ENCODE measurements at places on chromosomes 2 and 18. TPM values are rescaled to one million over a fixed set of nuclear protein-coding genes. Genes with fewer than 3 reads are reported as not detected.

The PTGR3 gene
- total RNA-seq, result 21.1 TPM

The SF3B1 gene
- total RNA-seq, result 239 TPM

The KCNG3 gene
- total RNA-seq, result 0.27 TPM

The EPB41L3 gene
- total RNA-seq, result 886 TPM

The HOXD11 gene
- not detected for total RNA-seq

The PROC gene
- not detected for total RNA-seq

The PROKR1 gene
- 0.04 TPM for total RNA-seq

The SP110 gene
- total RNA-seq, result 0.35 TPM

The FAM161A gene
- 3.3 TPM for total RNA-seq

The MOGAT1 gene
- not detected for total RNA-seq

The ARL4C gene
- total RNA-seq, result 7.0 TPM

The SERPINB2 gene
- not detected for total RNA-seq

The ZRANB3 gene
- 8.8 TPM for total RNA-seq

The ADRA2B gene
- total RNA-seq, result 61.8 TPM

The ACTG2 gene
- 0.42 TPM for total RNA-seq

GRCh38 chr2:25174192-25174861 lies 5.9 kb upstream of the POMC start:
- H3K4me1 ChIP-seq, result no peaks in the 10 kb centered on the region
- H3K27me3 ChIP-seq, result peaks cover 44% of the 10 kb centered on the region
- H3K4me3 ChIP-seq, result no peak overlapping the region
- no peak overlapping the region for H3K27ac ChIP-seq

GRCh38 chr2:18900691-18901141 lies 311.3 kb upstream of the NT5C1B start:
- peak; percentile 21 for DNase-seq
- H3K4me3 ChIP-seq, result no peak overlapping the region
- H3K27me3 ChIP-seq, result no peaks in the 10 kb centered on the region
- peaks cover 8% of the 10 kb centered on the region for H3K4me1 ChIP-seq
- H3K27ac ChIP-seq, result no peak overlapping the region
- H3K36me3 ChIP-seq, result no peaks in the 10 kb centered on the region

- no peak overlapping the region for H3K27ac ChIP-seq
- no peaks in the 10 kb centered on the region for H3K36me3 ChIP-seq
- no peak for DNase-seq
- peaks cover 45% of the 10 kb centered on the region for H3K4me1 ChIP-seq
Observed at GRCh38 chr2:71705171-71705960, 252.0 kb downstream of the DYSF start.

DNA sequence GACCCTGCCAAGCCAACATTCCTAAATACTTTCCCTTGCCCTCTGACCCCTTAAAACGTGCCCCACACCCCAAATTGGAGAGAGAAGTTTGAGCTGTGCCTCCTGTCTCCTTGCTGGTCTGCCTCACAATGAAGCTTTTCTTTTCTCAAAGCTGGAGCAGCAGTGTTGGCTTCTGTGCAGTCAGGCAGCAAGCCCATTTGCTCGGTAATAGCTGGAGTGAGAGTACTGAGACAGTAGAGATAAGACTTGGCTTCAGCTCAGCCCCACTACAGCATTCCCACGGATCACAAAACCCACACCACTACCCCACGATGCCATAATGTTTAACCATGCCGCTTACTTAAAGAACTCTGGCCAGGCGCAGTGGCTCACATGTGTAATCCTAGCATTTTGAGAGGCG lies 73.0 kb downstream of the NCAPH start:
- no peaks in the 10 kb centered on the region for H3K36me3 ChIP-seq
- no peaks in the 10 kb centered on the region for H3K27me3 ChIP-seq
- no peak overlapping the region for H3K4me3 ChIP-seq
- no peak overlapping the region for H3K27ac ChIP-seq

GRCh38 chr2:29074411-29074810 lies at the start of gene PCARE:
PCARE (minus strand) TSS chr2:29074523; CDS start chr2:29074261, 262 bp downstream.
- H3K4me3 ChIP-seq, result no peak within 1 kb of the TSS
- peak within 1 kb of the TSS; percentile 77 for H3K27ac ChIP-seq
- H3K36me3 ChIP-seq, result no peaks in the 10 kb centered on the region
- DNase-seq, result no peak

- H3K27ac ChIP-seq, result peak overlapping the region; percentile 19
- H3K27me3 ChIP-seq, result no peaks in the 10 kb centered on the region
- peak; percentile 37 for DNase-seq
- H3K36me3 ChIP-seq, result peaks cover 26% of the 10 kb centered on the region
- H3K4me1 ChIP-seq, result peaks cover 3% of the 10 kb centered on the region
Observed at GRCh38 chr2:218658671-218659257, 659 bp downstream of the ZNF142 start.

DNA sequence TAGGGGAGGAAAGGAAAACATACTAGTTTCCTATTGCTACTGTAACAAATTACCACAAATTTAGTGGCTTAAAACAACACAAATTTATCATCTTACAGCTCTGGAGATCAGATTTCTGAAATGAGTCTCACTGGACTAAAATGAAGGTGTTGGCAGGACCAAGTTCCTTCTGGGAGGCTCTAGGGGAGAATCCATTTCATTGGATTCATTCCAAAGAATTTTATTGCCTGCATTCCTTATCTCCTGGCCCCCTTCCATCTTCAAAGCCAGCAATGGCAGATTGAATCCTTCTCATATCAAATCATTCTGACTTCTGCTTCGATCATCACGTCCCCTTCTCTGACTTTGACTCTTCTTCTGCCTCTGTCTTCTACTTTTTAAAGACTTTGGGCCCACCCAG lies 250.9 kb downstream of the IRS1 start:
- no peaks in the 10 kb centered on the region for H3K4me1 ChIP-seq
- no peaks in the 10 kb centered on the region for H3K36me3 ChIP-seq
- H3K27me3 ChIP-seq, result no peaks in the 10 kb centered on the region

GRCh38 chr18:33161131-33161530 lies 279.4 kb downstream of the CCDC178 start:
- H3K4me3 ChIP-seq, result no peak overlapping the region
- no peak overlapping the region for H3K27ac ChIP-seq
- peaks cover 17% of the 10 kb centered on the region for H3K4me1 ChIP-seq
- no peaks in the 10 kb centered on the region for H3K27me3 ChIP-seq
- H3K36me3 ChIP-seq, result no peaks in the 10 kb centered on the region
- DNase-seq, result no peak

GRCh38 chr2:128503399-128504245 lies 185.0 kb upstream of the HS6ST1 start:
- no peaks in the 10 kb centered on the region for H3K36me3 ChIP-seq
- H3K27me3 ChIP-seq, result no peaks in the 10 kb centered on the region
- peaks cover 27% of the 10 kb centered on the region for H3K4me1 ChIP-seq
- H3K4me3 ChIP-seq, result no peak overlapping the region

DNA sequence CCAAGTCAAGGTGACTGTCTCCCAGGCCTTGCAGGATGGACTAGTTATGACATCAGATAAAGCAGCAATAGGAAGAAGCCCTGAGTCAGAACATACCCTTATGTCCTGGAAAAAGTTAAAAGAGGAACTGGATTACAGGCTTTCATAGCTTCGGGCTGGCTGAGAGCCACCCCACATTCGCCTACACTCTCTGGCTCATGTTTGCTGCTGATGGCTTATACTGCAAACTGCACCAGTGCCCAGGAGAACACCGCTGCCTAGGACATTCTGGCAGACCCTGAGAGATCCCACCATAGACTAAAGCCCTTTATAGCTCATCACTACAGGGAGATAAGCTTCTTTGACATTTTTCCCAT lies 20.3 kb downstream of the SLC8A1 start:
- H3K4me1 ChIP-seq, result peaks cover 24% of the 10 kb centered on the region
- H3K4me3 ChIP-seq, result no peak overlapping the region
- H3K36me3 ChIP-seq, result peaks cover 29% of the 10 kb centered on the region
- no peak for DNase-seq
- no peaks in the 10 kb centered on the region for H3K27me3 ChIP-seq
- peak overlapping the region; percentile 66 for H3K27ac ChIP-seq

DNA sequence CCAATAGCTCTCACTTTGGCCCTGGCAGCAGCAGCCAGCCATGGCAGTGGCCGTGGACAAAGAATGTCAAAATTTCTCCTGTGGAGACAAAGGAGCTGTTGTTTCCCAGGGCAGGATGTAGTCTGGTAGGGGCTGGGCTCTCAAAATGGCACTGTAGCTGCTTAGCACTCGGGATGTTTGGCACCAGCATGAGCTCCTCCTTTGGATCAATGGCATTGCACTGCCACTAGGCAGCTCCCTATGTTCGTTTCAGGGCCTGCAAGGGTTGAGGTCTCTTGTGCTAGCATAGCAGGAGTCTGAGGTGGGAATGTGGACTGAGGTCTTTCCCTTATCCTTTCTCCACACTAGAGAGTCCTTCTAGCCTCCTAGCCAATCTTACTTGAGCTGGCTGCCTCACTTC lies 948.8 kb upstream of the FAM98A start:
- no peaks in the 10 kb centered on the region for H3K4me1 ChIP-seq
- H3K4me3 ChIP-seq, result no peak overlapping the region
- no peaks in the 10 kb centered on the region for H3K36me3 ChIP-seq
- H3K27me3 ChIP-seq, result no peaks in the 10 kb centered on the region

GRCh38 chr18:43893001-43893637 lies 615.8 kb upstream of the SYT4 start:
- no peaks in the 10 kb centered on the region for H3K36me3 ChIP-seq
- no peaks in the 10 kb centered on the region for H3K27me3 ChIP-seq
- no peak overlapping the region for H3K4me3 ChIP-seq
- no peaks in the 10 kb centered on the region for H3K4me1 ChIP-seq
- peak; percentile 12 for DNase-seq

DNA sequence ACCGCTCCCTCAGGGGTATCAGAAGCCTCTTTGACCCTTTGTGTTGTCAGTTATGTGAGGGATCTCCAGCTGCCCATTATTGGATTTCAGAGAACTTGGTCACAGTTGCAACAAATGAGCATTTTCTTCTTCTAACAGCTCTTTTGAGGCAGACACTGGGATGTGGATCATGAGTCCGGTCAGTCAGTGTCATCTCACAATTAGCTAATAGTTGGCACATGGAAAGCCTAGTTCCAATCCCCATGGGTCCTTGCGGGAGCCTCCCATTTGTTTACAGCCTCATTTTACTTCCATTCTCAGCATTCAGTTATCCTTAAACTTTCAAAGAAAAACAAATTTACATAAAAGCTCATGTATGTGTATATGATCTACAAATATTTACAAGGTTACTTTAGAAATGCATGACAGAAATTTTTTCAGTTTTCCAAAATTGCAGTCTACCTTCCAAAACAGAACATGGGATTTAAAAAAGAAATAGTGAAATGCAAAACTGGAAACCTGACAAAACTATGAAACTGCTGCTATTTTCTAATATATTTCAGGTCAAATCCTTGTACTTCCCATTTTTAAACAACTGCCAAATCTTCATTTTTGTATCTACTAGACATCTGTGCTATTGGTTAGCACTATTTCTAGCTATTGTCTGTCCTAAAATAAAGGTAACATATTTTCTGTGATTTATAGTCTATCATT lies 547.1 kb upstream of the ZEB2 start:
- no peak overlapping the region for H3K27ac ChIP-seq
- no peaks in the 10 kb centered on the region for H3K4me1 ChIP-seq
- DNase-seq, result peak; percentile 24
- H3K4me3 ChIP-seq, result no peak overlapping the region
- no peaks in the 10 kb centered on the region for H3K27me3 ChIP-seq

GRCh38 chr18:66916834-66917233 lies 312.9 kb upstream of the CDH19 start:
- H3K4me1 ChIP-seq, result no peaks in the 10 kb centered on the region
- no peak overlapping the region for H3K4me3 ChIP-seq

GRCh38 chr2:146295080-146295670 lies 1549.7 kb upstream of the ACVR2A start:
- no peak for DNase-seq
- H3K27ac ChIP-seq, result no peak overlapping the region
- H3K27me3 ChIP-seq, result no peaks in the 10 kb centered on the region
- H3K4me3 ChIP-seq, result no peak overlapping the region
- no peaks in the 10 kb centered on the region for H3K4me1 ChIP-seq

- no peaks in the 10 kb centered on the region for H3K36me3 ChIP-seq
- no peaks in the 10 kb centered on the region for H3K27me3 ChIP-seq
- H3K27ac ChIP-seq, result no peak overlapping the region
- no peak overlapping the region for H3K4me3 ChIP-seq
Observed at GRCh38 chr2:187939180-187939579, 352.5 kb upstream of the GULP1 start.

DNA sequence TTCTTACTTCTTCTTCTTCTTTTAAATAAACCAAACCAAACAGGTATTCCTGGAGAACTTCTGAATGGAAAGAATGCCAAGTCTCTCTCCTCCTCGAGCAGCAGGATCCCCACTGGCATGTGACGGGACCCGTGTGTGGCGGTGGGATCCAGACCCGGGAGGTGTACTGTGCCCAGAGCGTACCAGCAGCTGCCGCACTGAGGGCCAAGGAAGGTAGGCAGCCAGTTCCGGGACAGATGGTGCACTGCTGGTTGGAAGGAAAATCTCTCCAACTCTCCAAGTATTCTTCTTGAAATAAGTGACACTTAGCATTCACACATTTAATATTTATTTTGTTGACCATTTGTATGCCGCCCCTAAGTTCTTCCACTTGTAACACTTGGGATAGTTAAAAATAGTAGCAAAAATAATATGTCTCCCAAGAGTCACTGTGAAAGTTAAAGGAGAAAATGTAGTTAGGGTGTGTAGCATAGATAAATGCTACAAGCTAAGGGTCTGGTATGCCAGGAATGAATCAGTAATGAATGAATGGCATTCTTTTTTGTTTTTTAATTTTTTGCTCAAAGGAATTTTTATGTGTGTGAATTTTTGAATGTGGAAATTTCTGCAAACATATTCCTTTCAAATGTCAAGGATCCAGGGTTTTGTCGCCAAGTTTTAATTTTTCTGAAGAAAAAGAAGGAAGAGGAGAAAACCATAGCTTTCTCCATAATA lies 349.9 kb downstream of the THSD7B start:
- H3K27ac ChIP-seq, result no peak overlapping the region
- no peaks in the 10 kb centered on the region for H3K4me1 ChIP-seq
- H3K36me3 ChIP-seq, result no peaks in the 10 kb centered on the region

DNA sequence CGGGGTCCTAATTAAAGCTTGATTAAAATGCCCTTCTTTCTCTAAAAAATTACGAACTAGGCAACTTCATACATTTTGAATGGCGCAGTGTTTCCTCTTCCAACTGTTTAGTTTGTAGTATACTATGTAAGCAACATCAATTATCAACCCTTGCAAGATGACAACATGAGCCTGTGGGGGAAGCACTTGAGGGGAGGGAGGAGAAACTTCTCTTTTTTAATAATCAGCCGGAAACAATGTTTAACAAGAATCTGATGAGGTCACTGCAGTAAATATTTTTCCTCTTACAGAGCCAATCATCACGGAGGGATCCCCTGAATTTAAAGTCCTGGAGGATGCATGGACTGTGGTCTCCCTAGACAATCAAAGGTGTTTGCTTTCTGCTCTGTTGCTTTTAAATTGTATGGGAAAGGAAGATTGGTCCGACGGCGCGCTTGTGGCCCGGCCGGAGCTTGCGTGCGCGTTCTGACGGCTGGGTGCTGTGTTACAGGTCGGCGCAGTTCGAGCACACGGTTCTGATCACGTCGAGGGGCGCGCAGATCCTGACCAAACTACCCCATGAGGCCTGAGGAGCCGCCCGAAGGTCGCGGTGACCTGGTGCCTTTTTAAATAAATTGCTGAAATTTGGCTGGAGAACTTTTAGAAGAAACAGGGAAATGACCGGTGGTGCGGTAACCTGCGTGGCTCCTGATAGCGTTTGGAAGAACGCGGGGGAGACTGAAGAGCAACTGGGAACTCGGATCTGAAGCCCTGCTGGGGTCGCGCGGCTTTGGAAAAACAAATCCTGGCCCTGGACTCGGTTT lies 5.3 kb upstream of the DLX1 start:
- no peak overlapping the region for H3K4me3 ChIP-seq
- peaks cover 100% of the 10 kb centered on the region for H3K27me3 ChIP-seq
- no peaks in the 10 kb centered on the region for H3K4me1 ChIP-seq
- DNase-seq, result no peak

- no peak overlapping the region for H3K27ac ChIP-seq
- no peak for DNase-seq
- no peak overlapping the region for H3K4me3 ChIP-seq
Observed at GRCh38 chr2:20018601-20019152, 6.2 kb upstream of the MATN3 start.

GRCh38 chr2:237348281-237348865 lies 65.6 kb downstream of the COL6A3 start:
- H3K27me3 ChIP-seq, result no peaks in the 10 kb centered on the region
- H3K4me1 ChIP-seq, result peaks cover 3% of the 10 kb centered on the region
- no peak overlapping the region for H3K27ac ChIP-seq
